ENCODE measurements at places on chromosomes 1 and 21.

DNA sequence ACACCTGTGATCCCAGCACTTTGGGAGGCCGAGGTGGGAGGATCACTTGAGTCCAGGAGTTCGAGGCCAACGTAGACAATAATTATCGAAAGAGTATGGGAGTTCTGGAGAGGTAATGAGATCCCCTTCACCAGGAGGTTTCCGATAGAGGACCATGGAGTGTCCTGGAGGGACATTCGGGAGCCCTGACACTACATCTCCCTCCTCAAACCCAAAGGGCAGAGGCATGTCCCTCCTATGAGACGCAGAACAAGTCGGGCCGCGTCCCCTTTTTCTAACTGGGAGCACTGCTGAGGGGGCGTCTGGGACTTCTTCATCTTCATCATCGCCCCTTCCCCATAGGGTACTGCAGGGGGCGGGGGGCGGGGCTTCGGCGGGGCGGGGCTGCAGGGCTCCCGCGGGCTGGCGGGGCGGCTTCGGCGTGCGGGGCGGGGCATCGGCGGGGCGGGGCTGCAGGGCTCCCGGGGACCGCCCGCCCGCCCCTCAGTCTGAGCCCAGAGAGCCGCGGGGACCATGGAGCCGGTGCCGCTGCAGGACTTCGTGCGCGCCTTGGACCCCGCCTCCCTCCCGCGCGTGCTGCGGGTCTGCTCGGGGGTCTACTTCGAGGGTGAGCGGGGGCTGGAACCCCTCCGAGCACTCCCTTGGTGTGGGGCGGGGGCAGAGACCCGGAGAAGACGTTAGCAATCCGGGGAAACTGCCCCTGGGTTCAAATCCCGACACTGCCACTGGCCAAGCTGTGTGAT, at the start of gene THEMIS2:
THEMIS2 (plus strand) TSS at position 486 of the 743 bp plus-strand sequence; CDS start at position 514, 28 bp downstream.
- peak; percentile 30 for DNase-seq

- DNase-seq, result no peak
Measured at GRCh38 chr1:247317702-247318101, 14.0 kb downstream of the ZNF496 start.

DNA sequence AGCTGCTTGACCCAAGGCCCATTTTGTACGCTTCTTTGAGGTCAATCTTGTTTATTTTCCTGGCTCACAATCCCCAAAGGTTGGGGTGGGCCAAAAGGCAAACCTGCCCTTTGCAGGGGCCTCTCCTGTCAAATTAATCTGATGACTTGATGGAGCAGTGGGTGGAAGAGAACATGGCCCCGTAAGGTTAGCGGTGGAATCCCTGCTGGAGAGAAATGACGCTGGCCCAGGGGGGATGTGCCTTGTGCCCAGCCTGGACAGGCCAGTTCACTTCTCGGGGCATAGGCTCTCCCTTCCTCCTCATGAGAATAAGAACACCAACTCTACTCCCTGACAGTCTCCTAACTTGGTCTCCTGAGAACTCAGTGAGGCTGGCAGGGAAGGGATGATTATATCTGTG, 40.5 kb downstream of the C1orf198 start:
- no peak for DNase-seq

DNA sequence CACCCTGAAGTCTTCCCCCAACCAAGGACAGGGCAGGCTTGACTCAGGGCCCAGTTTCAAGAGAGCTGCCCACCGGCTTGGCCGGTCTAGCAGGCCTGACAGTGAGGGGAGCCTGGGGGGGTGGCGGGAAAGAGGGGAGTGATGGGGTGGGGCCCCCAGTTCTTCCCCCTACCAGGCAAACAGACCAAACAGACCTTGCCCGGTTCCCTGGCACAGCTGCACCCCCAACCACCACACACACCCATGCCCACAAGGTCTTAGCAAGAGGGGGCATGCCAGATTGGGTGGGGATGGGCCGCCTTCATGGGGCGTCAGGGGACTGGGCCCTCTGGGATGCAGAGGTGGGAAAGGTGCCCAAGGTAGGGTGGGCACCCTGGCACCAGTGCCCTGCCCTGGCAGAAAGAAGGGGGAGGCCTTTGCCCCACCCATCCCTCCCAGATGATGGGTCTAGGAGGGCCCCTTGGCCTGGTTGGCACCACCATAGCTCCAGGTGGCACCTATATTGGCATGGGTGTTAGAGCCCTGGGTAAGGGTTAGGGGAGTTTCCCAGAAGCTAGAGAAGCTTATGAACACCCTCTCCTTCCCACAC, 8.9 kb downstream of the ZBTB7B start:
- no peak for DNase-seq

DNA sequence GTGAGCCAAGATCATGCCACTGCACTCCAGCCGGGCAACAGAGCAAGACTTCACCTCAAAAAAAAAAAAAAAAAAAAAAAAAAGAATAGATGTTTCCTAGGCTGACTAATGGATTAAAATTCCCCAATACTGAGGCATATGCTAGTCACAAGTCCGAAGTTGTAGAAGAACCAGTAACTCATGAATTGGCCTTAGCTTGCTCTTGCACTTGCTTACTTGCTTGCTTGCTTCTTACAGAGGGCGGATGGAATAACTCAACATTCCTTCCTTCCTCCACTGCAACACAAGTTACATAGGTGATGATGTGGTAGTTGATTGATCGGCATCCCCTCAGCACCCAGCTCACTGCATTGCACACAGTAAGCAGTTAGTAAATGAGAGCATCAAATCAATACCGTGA, 2.8 kb upstream of the TARS2 start:
- DNase-seq, result no peak

- no peak for DNase-seq
Measured at GRCh38 chr1:45146833-45147232, 59.6 kb downstream of the ZSWIM5 start.

GRCh38 chr1:77832901-77833300, 53.5 kb downstream of the MIGA1 start:
- DNase-seq, result no peak

- DNase-seq, result no peak
Measured at GRCh38 chr1:47754221-47754620, 243.0 kb downstream of the TRABD2B start.

DNA sequence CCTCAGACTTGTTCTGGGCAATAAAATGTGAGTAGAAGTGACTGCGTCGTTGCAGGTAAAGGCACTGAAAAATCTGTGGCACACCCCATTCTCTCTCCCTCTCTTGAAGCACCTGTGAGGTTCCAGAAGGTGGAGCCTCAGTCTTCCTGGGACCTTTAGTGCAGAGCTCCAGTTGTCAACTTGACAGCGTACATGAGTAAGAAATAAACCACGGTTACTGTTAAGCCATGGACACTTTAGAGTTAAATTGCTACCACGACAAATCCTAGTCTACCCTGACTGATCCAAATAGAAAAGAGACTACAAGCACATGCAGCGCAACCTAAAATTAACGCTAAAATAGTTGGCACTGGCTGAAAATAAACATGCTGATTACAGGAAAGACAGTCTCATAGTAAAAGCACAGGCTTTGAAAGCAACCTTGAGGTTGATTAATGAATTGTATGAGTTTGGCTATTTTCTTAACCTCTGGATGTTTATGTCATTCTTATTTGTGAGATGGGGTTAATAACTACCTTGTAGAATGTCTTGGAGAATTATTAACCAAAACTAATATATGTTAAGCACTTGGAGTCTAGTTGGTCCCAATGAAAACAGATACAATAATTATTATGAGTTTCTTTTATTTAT, 93.0 kb upstream of the PLPPR4 start:
- no peak for DNase-seq

GRCh38 chr1:245859493-245860114, 647.5 kb downstream of the SMYD3 start:
- DNase-seq, result no peak

DNA sequence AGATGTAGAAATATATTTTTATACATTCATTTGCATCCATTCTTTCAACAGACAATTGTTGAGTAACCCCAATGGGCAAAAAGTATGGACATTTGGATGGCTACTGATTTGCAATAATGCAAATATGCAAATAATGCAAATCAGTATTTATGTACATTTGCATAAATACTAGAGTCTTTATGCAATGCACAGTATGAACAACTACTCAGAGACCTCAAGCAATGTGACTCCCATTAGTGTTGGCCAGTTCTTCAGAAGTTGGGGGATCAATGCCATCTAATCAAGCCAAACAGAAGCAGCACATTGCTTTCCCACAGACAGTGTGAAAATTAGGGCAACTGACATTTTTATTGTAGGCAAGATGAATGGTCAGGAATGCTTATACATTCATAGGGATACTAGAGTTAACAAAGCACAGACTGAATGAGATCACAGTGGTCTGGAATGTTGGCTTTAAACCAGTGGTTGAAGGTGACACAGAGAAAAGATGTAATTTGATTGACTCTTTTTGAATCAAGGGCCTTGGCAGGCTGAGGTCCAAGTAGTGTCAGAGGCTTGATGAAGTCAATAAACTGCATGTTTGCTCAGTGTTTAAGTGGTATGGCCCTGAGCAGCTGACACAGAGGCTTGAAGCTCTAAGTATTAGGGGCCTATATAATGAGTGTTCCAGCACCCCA, 256.6 kb downstream of the CTH start:
- peak; percentile 95 for DNase-seq

- no peak for DNase-seq
Measured at GRCh38 chr1:215987092-215987875, 420.2 kb downstream of the KCTD3 start.

GRCh38 chr21:41583274-41583790, 75.4 kb upstream of the TMPRSS2 start:
- DNase-seq, result no peak

DNA sequence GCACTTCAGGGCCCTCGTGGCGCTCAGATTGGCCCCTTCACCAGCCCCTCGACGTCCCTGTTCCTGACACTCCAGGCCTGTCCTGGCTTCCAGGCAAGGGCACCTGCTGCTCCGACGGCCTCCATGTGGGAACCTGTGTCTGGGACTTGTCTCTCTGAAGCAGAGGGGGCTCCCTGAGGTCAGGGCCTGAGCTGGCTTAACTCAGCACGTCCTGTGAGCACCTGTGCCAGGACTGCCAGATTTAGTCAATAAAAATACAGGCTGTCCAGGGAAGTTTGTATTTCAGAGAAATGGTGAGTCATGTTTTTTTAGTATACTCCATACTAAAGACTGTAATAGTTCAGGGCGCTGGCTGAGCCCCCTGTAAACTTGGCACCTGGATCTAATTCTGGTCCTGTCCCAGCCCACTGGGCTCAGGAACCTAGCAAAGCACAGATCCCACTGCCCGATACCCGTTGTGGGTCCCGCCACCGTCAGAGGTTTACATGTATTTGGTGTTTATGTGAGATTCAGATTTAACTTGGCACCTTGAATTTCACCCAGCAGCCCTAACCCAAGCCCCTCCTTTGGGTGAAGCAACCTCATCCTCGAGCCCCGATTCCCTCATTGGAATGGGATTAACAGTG, 109.9 kb upstream of the IFFO2 start:
- DNase-seq, result no peak

DNA sequence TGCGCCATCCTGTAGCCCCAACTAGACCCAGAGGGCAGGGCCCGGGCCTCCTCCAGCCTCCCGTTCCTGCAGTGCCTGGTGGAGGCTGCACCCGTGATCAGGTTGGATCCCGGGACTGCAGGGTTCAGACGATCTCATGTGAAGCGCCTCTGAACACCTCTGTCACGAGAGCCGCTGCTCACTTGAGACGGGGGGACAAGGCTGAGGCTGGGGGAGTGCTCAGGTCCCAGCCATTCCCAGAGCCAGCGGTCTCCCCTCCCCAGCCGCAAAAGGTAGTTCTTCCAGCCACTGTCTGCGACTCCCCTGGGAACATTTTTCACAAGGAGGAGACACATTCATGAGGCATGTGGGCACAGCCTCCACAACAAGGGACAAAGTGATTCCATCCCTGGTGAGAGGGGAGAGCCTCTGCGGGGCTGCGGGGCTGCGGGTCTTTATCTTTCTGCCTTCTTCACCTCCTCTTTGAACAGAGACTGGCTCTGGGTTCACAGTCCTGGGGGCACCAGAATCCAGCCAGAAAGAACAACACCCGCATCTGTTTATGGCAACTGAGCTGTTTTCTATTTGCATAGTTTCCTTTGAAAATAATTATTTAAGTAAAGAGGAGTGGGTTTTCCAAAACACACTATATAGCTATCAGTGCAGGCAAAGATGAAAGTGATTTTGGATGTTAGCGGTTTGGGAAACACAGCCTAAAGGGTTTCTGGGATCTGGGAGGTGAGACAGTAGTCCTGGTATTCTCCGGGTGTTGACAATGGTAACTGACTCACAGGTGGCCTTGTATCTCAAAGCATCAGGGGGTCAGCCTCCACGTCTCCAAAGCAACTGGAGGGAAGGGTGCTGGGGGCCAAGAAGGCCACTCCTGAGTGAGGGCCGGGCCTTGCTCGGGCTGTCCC, 13.0 kb upstream of the LDLRAP1 start:
- no peak for DNase-seq

GRCh38 chr1:168942165-168942564, 164.3 kb upstream of the ATP1B1 start:
- DNase-seq, result no peak

- peak; percentile 80 for DNase-seq
Measured at GRCh38 chr1:154772606-154773506, 97.2 kb downstream of the KCNN3 start.

Data from HAP-1 (cell line).